ENCODE measurements at places on chromosomes 1 and 21.
A peak's percentile ranks its signal among the peaks of the same experiment; 100 is the strongest.

- DNase-seq, result no peak
Measured at GRCh38 chr1:236700903-236701302, 14.6 kb downstream of the ACTN2 start.

- DNase-seq, result no peak
Measured at GRCh38 chr1:183841950-183842794, 37.3 kb downstream of the RGL1 start.

GRCh38 chr1:98766255-98766654 lies 104.7 kb downstream of the SNX7 start:
- no peak for DNase-seq

DNA sequence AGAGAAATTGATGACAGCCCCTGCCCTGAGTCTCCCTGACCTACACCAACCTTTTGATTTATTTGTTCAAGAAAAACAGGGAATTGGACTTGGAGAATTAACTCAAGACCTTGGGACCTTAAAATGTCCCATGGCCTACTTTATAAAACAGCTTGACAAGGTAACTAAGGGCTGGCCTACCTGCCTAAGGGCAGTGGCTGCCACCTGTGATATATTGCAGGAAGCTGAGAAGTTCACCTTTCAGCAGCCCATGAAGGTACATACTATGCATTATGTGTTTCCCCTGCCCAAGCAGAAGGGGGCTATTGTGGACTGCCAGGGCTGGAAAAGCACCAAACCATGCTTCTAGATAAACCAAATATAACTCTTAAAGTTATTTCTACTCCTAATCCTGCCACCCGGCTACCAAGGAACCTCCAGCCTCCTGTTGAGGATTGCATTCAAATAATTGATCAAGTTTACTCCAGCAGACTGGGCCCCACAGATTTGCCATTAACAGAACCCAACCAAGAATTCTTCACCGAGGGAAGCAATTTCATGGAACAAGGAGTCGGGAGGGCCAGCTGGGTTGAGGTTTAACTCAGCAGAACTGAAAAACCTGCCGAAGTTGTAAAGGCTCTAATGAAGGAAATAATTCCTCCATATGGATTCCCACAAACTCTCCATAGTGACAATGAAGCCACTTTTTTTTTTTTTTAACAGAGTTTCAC lies 28.2 kb downstream of the LACTBL1 start:
- no peak for DNase-seq

DNA sequence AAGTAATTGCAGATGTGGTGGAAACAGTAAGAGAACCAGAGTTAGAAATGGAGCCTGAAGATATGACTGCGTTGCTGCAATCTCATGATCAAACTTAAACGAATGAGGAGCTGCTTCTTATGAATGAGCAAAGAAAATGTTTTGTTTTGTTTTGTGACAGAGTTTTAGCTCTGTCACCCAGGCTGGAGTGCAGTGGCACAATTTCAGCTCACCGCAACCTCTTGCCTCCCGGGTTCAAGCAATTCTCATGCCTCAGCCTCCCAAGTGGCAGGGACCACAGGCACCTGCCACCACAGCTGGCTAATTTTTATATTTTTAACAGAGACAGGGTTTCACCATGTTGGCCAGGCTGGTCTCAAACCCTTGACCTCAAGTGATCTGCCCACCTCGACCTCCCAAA lies 53.3 kb upstream of the NFASC start:
- no peak for DNase-seq

DNA sequence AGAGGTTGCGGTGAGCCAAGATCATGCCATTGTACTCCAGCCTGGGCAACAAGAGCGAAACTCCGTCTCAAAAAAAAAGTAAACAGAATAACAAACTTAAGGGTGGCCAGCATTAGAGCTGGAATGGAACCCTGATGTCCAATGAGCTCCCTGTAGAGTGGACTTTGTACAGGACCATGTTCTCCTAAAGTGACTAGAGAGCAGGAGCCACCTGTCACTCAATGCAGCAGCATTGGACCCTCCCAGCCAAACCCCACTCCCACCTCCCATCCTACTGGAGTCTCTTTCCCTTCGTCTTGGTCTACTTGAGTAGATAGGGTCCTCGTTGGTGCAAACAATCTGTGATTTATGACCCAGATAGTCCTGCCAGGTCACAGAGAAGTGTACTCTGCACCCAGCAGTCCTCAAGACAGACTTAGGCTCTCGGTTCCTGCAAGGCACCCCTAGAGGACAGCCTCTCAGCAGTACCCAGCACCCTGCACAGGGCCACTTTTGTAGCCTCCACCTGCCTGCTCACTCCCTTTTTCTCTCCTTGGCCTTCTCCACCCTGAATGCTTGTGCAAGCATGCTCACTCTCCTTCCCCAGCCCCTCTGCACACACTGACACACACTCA lies 69.2 kb upstream of the ZNF281 start:
- DNase-seq, result no peak

GRCh38 chr1:39124282-39124681 lies 80.2 kb upstream of the MACF1 start:
- no peak for DNase-seq

DNA sequence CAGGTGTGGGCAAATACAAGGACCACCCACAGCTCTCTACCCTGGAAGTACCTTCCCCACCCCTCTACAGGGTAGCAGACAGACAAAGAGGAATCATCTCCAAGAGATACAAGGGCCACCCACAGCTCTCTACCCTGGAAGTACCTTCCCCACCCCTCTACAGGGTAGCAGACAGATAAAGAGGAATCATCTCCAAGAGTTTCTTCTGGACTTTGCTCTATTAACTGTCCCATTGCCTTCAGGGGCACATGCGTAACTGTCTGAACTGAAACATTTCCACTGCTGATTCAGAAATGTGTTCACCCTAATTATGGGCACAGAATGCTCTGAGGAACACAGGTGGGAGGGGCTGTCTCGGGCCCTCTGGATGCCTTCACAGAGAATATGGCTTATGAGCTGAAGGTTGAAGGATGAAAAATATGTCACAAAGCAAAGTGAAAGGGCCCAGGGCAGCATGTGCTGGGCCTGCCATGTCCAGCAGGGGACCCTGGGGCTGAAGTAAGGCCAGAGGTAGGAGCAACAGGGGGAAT lies 43.9 kb downstream of the ZNF281 start:
- DNase-seq, result no peak

DNA sequence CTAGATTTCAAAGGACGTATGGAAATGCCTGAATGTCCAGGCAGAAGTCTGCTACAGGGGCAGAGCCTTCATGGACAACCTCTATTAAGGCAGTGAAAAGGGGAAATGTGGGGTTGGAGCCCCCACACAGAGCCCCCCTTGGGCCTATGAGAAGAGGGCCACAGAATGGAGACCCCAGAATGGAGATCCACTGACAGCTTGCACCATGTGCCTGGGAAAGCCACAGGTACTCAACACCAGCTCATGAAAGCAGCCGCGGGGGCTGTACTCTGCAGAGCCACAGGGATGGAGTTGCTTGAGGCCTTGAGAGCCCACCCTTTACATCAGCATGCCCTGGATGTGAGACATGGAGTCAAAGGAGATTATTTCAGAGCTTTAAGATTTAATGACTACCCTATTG lies 108.7 kb downstream of the DMRTB1 start:
- DNase-seq, result no peak

DNA sequence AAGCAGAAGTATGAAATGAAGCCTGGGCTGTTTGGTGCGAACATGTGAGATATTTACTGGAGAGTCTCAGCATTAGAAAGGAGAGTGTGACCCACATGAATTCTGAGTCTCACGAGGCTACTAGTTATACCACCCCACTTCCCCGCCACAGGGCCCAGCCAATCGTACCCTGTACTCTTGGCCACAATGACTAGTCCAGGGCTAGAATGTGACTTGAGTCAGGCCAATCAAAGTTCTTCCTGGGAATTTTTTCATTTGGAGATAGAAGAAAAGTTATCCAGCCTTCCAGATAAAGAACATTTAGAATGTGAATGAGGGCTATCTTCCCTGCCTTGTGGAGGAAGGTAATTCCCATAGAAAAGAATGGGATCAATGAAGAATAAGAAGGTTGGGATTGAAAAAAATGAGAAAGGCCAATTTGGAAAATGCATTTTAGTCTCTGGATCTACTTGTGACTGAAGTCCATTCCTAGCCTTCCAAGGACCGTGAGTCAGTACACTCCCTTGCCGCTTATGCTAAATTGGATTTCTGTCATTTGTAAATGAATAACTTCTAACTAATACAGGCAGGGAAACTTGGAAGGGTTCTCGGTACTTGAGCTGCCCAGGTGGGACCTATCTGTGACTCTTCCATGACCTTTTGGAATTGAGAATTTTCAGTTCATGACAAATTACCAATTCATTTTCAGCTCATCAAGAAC lies 12.3 kb upstream of the RIMKLA start:
- no peak for DNase-seq

- DNase-seq, result no peak
Measured at GRCh38 chr1:101119289-101119688, 93.7 kb upstream of the DPH5 start.

DNA sequence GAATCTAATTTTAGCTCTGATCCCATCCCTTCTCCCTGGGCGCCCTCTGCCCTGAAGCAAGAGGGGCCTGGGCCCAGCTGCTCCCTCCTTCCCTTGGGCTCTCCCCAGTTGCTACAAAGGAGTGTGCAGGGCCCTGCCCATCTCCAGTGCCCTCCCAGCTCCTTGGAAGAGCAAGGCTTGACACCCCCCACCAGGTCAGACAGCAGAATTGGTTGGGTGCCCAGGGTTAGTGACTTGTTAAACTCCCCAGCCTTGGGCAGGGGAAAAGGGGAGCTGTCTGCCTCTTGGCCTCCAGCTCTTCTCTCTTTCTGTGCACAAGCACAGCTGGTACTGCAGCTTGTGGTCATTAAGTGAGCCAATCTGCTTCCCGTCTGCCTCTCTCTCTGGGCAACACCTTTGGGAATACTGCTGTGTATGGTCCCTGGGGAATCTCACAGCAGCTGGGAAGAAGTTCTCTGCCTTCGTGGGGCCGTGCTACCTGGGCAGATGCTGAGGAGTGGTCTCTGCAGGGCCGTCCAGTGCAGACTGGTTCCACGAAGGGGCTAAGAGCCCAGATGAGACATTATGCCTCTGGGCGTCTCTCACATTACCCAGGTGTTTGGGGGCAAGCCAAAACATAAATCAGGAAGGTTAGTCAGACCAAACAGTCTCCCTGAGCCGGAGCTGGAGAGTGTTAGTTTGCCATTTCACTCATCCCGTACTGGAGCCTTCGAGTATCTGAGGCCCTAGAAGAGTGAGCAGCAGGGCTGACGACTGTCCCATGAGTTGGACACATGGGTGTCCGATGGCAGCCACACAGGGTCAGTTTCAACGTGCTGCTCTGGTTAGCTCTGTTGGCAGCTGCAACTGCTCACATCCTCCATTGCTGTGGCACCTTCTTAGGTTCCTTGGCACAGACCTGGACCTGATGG lies 37.3 kb downstream of the TMEM53 start:
- DNase-seq, result no peak

DNA sequence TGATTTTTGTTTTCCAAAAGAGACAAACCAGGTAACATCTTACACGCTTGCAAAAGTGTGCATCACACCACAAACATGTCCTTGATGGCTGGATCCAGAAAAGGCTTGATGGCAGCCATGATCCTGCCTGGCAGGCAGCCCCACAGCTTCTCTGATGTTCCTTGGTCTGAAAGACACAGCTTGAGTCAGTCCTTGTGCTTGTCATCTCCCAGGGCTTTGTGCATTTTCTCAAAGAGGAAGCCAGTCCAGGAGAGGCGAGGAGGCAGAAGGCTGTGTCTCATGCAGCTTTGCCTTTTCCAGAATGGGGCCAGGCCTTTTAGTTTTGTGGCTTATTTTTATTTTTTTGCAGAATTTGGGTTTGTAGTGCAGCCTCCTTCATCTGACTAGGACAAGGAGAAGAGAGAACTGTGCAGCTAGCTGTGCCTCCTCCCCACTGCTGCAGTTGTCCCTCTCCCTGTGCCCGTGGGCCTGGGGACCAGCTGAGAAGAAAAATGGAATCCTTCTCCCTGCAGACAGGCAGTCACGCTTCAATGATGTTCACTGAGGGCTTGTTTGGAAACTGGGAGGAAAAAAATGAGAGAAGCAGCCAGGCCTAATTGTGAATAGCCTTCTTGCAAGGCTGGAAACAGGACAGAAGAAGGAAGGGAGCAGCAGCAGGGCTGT lies 7.4 kb downstream of the FNDC5 start:
- DNase-seq, result no peak

GRCh38 chr1:52706941-52707926 lies 9.1 kb upstream of the COA7 start:
- no peak for DNase-seq

GRCh38 chr21:46120301-46121285 lies 22.7 kb downstream of the COL6A2 start:
- DNase-seq, result no peak

GRCh38 chr21:29265690-29266479 lies 32.8 kb upstream of the BACH1 start:
- DNase-seq, result no peak

- no peak for DNase-seq
Measured at GRCh38 chr1:201739080-201739479, 89.9 kb upstream of the IPO9 start.

- DNase-seq, result no peak
Measured at GRCh38 chr1:11331036-11331944, 58.3 kb downstream of the UBIAD1 start.

DNA sequence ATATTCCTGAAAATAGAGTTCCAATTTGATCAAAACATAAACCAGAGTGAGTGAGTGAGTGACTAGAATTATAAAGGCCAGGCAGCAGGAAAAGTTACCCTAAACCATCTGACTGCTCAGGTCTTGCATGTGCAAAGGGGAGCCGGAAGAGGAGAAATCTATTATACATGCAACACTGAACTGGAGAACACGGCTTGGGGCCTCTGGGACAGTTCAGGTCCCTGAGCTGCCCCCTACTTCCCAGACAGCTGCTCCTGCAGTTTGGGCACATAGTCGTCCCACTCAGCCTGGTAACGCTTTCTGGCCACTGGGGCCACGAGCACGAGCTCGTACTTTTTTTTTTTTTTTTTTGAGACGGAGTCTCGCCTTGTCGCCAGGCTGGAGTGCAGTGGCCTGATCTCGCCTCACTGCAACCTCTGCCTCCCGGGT lies 40.1 kb downstream of the PTPRC start:
- DNase-seq, result no peak

DNA sequence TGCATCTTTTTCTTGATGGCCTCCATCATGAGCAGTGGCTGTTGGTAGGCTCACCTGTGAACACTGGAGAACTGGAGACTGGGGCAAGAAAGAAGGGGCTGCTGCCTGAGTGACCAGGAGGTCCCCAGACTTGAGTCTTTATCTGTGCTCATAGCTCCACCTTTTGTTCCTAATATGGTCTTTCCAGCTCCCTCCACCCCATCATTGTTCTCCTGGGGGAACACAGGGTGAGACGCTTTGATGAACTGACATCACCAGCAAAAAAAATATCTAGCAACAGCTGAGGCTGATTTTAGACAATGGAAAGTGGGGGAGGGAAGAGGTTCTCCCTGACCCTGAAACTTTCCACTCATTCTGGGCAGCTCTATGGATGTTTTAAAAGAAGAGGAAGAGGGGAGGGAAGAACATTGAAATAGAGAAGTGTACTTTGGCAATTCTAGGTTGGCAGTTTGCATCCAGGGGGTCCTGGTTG lies at the start of gene TPM3:
TPM3 (minus strand) TSS at position 111 of the 472 bp plus-strand sequence; CDS start at position 29, 82 bp downstream.
- no peak for DNase-seq

GRCh38 chr1:216314379-216315095 lies 108.7 kb downstream of the USH2A start:
- peak; percentile 39 for DNase-seq

GRCh38 chr1:248860007-248860406 lies 1.1 kb upstream of the ZNF692 start:
- no peak for DNase-seq

- no peak for DNase-seq
Measured at GRCh38 chr1:57250021-57250420, 173.8 kb downstream of the DAB1 start.

Measured in NCI-H226 (cell line).